ENCODE measurements at places on chromosomes 13 and 19.

DNA sequence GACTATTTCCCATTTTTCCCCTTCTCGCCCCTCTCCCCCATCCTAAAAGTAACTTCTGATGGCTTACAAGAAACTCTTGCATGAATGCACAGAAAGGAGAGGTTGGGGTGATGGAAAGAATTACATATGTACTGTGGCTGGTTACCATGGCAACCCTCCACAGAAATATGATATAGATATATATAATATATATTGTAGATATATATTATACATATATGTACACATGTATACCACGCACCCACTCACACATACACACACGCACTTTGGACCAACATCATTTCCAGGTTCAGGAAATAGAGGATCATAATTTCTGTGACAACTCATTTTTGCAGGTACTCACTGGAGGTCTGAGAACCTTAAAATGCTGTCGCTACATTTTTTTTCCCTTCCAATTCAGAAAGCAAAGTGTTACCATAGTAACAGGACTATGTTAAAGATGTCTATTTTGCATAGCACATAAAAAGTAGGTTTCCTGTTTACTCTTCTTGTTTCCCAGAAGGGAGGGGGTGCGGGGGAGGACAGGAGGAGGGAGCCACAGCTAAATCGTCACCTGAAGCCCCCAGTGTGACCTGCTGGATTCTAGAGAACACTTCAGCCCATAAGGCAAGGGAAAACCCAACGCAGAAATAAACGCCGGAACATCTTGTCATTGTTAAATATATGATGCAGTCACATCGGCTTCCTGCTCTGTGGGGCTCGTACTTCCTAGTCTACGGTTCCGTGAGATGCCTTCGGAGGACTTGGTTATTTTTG lies 44.7 kb downstream of the EFNB2 start:
- no peak for DNase-seq

- DNase-seq = no peak
These were observed 24.5 kb downstream of the C19orf47 start for GRCh38 chr19:40323705-40324104.

DNA sequence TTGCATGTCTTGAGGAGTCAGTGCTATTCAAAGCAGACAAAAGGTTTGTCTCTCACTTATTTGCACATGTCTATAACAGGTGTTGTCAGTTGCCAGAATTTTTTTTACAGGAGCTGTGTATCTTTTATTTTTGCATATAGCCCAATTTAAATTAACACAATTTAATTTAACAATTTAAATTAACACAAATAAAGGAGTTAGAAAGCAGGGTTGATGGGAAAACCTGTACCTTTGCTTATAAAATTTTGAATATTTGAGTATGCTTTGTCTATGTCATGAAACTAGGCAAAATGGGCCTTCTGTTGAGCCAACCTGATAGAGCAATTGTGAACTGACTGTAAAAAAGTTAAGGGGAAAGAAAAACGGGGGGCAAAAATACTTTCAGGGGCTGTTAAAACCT lies 78.0 kb downstream of the MAP4K1 start:
- no peak for DNase-seq

GRCh38 chr19:11699931-11700794 lies 38.6 kb downstream of the ZNF823 start:
- DNase-seq = no peak

DNA sequence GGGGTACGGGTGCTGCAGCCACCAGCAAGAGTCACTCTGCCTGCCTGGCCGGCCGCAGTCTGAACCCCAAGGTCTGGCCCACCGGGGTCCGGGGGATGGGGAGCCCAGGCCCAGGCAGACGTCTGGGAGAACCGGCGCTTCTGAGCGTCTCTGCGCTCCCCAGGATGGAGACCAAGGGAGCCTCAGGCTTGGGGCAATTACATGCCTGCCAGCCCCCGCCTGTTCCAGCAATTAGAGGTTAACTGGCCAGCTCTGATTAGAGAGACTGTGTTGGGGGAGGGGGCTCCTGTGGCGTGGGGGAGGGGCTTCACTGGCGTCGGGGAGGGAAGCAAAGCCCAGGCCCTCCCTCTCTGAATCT lies 11.9 kb downstream of the MEIS3 start:
- no peak for DNase-seq

DNA sequence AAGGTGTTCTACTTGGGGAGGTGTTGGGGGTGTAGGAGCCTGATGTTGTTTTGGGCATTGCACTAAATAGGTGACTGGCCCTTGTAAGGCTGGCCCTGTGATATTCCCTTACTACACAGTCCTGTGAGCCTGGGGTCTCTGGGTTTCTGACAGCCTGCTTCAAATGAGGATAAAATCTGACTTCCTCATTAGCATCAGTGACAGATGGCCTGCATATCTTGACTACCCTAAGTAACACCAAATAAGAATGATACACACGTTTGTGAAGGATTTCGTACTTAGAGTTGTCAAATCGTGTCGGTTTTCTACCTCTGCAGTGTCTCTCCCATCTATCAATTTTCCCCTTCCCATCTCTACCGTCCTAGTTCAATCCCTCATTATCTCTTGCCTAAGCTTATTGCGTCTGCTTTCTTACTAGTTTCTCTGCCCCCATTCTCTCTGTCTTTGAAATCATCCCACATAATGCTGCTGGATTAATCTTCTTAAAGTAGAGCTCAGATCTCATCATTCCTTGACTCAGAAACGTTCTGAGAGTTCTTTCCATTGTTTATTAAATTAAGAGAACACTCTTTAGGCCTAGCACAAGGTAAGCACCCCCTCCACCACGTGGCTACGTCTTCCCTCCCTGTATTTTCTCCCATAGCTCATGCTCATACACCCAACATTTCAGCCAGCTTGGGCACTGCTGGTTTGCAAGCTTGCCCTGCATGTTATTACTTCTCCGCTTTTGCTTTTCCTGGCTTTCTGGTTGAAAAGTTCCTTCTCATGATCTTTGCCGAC lies 26.2 kb upstream of the CNMD start:
- no peak for DNase-seq

- no peak for DNase-seq
These were observed 14.6 kb downstream of the NACC1 start for GRCh38 chr19:13132471-13133180.

DNA sequence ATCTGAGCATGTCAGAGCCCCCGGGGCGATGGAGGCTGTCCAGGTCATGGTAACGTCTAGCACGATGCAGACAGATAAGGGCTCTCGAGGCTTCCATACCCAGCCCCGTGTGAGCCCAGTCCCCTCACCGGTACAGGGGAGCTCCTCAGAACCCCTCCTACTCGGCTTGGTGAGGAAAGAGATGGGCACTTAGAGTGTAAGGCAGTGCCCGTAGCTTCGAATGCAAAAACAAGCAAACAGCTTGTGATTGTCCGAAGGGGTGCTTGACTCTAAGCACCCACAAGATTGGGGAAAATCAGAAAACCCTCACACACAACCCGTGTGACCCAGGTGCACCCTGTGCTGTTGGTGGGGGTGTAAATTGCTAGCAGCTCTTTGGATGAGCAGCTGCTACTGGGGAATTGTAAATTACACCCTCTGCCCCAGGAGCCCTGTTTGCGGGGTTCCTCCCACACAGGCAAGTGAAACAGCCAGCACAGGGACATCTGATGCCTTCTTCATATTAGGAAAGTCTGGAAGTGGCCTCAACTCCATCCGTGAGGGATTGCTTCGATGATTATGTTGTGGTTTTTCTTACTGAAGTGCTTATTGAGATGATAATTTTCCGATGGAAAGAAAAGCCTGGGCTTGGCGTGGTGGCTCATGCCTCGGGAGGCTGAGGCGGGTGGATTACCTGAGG lies 918 bp upstream of the PSPN start:
- no peak for DNase-seq

- DNase-seq = no peak
These were observed 468.0 kb downstream of the TSHZ3 start for GRCh38 chr19:30881281-30881680.

DNA sequence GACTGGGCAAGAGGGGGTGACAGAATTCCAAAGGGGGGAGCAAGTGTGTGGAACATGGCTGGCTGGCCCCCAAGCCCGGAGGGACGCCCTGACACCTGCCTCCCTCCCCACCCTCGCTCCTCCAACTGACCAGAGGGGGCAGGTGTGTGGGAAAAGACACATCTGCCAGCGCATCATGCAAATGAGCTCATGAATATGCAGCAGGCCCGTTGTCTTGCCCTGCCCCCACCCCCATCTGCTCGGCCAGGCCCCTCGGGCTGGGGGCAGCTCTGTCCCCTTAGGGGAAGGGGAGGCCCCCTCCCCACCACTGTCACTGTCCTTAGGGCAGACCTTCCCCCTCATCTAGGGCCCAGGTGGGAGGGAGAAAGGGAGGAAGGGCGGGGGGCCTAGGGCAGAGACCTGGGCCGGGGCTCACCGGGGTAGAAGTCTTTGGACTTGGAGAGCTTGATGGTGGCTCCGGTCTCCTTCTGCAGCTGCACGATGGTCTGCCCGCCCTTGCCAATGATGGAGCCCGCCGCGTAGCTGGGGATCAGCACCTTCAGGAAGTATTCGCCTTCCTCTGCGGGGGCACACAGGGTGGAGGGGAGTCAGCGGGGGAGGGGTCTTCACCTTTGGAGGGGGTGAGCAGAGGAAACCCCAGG lies 12.9 kb downstream of the NOVA2 start:
- DNase-seq = no peak

DNA sequence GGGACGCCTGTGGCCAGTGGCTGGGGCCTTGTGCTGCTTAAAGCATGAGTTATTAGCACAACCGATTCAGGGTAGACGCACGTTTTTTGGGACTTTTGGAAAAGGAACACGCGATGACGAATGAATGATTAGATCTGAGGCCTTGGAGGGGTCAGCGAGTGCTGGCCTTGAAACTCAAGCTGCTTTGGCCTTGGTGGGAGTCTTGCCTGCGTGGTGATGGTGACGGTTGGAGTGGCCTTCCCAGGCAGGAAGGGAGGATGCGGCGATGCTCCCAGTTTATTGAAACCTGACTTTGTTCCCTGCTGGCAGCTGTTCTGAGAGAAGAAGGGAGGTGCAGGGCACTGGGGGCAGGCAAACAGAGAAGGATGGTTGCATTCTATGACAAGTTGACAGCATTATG lies 63.1 kb upstream of the RNF113B start:
- DNase-seq = no peak

GRCh38 chr19:1105008-1105872 lies 1.4 kb downstream of the GPX4 start:
- no peak for DNase-seq

DNA sequence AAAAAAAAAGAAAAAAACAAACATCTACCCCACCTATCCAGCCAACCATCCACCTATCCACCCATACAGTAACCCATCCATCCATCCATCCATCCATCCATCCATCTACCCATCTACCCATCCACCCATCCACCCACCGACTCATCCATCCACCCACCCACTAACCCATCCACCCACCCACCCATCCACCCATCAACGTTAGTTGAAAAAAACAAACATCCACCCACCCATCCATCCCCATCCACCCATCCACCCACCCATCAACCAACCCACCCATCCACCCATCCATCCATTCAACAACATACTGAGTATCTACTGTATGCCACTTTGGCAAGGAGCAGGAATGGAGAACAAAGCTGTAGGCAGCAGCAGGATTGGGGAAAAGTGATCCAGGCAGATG lies 6.1 kb upstream of the AP3D1 start:
- DNase-seq = no peak

- DNase-seq = no peak
These were observed 244.5 kb downstream of the EFNB2 start for GRCh38 chr13:106291006-106291405.

DNA sequence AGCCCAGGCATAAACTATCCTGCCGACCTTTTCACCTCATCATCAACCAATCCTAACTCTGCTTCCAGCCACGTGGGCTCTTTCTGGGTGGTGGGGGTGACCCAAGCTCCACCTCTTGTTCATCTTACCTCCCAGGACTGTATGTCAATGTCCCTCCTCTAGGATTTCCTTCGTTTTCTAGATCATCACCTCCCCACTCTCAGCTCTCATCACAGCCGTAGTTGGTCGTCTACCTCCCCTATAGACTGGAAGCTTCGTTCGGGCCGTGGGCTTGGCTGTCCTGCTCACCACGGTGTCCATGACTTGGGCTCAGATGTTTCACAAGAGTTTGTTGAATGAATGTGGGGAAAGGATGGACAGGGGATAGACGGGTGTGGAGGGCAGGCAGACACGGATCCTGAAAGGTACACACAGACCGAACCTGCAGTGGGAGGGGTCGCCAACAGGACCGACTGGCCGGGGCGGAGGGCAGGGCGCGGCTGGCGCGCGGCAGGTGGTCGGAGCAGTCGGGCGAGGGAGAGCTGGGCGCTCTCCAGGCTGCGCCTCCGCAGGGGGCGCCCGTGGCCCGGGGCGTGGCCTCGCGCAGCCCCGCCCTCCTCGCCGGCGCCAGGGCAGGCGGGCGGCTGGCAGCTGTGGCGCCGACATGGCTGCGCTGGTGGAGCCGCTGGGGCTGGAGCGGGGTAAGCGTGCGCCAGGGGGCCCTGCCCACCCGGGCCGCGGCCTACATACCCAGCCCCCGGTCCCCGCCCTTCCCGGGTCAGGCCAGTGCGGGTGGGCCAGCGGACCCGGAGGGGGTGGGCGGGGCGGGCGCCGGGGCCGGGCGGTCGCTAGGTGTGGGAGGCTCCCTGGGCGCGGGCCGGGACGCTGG lies at the start of gene LIN7B:
Gene LIN7B, plus strand, starts transcription at position 609 of the 868 bp plus-strand sequence. Its CDS starts 35 bp downstream, at position 644.
- no peak for DNase-seq

DNA sequence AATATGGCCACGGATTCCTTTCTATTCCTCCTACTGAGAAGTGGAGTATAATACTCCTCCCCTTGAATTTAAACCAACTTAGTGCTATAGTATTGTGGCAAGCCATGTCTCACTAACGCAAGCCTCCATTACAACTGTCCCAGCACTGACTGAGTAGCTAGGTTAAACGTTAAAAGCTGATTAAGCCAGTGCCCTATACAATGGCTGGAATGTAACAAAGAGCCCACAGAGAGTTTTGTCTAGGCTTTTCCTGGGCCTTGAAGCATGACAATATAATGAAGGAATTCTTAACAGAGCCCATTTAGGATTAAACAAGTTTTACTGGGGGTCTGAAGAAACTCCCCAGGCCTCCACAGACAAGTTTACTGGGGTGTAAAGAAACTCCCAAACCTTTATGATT lies 254.5 kb upstream of the DACH1 start:
- DNase-seq = no peak

- DNase-seq = no peak
These were observed 141.2 kb upstream of the KLHL1 start for GRCh38 chr13:70249332-70250064.

GRCh38 chr13:99821741-99822140 lies 149.8 kb downstream of the ZIC5 start:
- DNase-seq = no peak

DNA sequence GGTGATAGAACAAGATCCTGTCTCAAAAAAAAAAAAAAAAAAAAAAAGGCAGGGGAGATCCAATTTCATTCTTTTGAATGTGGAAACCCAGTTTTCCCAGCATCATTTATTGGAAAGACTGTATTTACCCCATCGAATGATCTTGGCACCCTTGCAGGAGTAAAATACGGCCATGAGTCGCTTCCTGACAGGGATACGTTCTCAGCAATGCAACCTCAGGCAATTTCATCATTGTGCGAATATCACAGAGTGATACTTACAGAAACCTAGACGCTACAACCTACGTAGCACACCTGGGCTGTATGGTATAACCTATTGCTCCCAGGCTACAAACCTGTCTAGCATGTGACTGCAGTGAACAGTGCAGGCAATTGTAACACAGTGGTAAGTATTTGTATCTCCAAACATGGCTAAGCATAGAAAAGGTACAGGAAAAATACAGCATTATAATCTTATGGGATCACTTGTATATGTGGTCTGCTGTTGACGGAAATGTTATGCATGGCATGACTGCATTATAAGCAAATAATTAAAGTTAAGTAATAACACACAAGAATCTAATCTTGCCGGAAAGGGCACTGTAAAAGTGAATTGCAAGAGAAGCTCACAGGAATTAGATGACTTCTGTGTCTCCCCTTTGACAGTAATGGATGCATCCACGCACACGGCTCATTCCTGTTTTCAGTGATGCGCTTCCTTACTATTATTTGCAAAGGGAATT lies 24.1 kb downstream of the RFX2 start:
- DNase-seq = no peak

Measured in stimulated activated CD4-positive, alpha-beta T cell treated with anti-CD3 and anti-CD28 coated beads, Interleukin-1b, Interleukin-23, amount 100 ng/mL, for 24 hours (primary cell).